ENCODE measurements at places on chromosomes 2 and 18.

DNA sequence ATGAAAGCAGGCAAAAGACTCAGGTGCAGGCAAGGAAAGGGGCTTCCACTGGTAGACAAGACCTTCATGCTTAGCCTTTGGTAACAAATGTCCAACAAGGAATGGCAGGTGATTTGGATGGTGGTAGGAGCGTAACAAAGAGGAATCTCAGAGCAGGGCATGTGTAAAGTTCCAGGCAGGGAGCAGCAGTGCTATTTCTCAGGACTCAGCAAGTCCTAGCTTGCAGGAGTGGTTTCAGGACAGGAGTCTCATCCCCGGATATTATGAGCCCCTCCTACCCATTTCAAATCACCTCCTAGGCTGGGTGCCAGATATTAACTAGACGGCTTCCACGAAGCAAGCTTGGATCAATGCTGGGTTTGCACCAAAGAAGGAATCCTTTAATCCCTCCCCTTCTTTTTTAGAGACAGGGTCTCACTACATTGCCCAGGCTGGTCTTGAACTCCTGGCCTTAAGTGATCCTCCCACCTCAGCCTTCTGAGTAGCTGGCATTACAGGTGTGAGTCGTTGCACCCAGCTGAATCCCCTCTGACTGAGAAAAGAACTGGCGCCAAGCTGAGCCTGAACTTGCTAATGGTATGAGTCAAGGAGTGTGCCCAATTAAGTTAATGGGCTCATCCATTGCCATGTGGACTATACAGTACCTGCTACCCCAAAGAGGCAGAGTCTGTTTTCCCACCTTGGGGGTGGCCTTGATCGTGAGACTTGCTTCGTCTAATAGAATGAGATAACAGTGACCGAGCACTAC, 190.3 kb downstream of the ARL4C start:
- H3K36me3 ChIP-seq: peaks cover 12% of the 10 kb centered on the region
- no peak for DNase-seq
- H3K4me1 ChIP-seq: peaks cover 66% of the 10 kb centered on the region

DNA sequence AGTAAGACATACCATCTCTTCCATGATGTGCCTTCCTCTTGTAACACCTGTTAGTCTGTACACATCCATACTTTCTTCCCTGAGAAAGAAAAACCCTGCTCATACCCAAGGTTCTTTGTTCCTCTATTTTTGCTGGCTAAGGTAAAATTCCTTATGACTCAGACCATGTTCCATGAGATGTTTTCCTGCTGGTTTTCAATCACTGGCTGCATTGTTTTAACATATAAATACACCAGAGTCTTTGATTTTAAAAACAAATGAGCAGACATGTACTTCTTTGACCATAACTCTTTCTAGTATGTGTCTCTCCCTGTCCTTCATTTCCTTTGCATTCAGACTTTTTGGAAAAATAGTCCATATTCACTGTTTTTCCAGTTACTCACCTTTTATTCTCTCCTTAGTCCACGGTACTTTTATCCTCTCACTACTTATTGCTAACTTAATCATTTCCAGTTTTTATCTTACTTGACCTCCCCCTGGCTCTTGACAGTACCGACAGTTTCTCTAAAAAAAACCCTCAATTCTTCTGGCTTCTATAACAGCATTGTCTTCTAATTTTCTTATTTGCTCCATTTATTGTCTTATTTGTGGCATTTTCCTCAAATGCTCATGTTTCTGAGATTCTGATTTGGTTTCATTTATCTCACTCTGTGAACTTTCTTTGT, 4.3 kb downstream of the VAPA start:
- H3K27me3 ChIP-seq: no peaks in the 10 kb centered on the region
- H3K27ac ChIP-seq: no peak overlapping the region
- H3K4me1 ChIP-seq: peaks cover 24% of the 10 kb centered on the region
- DNase-seq: no peak

- H3K4me1 ChIP-seq: no peaks in the 10 kb centered on the region
- no peak for DNase-seq
- H3K27ac ChIP-seq: no peak overlapping the region
- H3K27me3 ChIP-seq: peaks cover 21% of the 10 kb centered on the region
- H3K36me3 ChIP-seq: no peaks in the 10 kb centered on the region
- no peak overlapping the region for H3K4me3 ChIP-seq
Observed at GRCh38 chr18:615773-616172, 19.0 kb downstream of the CLUL1 start.

- peaks cover 57% of the 10 kb centered on the region for H3K36me3 ChIP-seq
- no peak for DNase-seq
- H3K4me1 ChIP-seq: peaks cover 12% of the 10 kb centered on the region
- no peak overlapping the region for H3K4me3 ChIP-seq
- H3K27ac ChIP-seq: no peak overlapping the region
Observed at GRCh38 chr18:62899534-62899933, 184.2 kb downstream of the PHLPP1 start.

All from activated T-helper 2 cell treated with anti-CD3 and anti-CD28 coated beads, Interferon-gamma antibody, Interleukin-2, Interleukin-4, amounts not matched to agents 10 μg/mL and 5 μg/mL and 100 μg/mL, durations not matched to agents 14 hours and 24 hours and 36 hours (primary cell).